ENCODE measurements at places on chromosomes 3 and 15.
A peak's percentile ranks its signal among the peaks of the same experiment; 100 is the strongest.

DNA sequence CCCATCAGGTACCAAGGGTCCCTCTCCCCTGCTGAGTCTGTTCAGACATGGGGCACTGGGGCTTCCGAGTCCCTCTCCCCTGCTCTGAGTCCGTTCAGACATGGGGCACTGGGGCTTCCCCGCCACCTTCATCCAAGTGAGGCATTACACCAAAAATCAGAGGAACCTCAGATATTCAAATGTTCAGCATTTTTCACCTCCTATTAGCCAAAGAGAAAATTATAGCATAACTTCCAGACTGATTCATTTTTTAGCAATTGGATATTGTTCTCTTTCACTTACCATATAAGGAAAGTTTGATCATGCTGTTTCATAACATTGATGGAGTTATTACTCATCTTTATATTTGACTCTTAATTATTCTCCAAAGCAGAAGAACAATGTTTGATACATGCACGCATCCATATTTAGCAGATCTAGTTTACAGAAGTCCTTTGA is 213.9 kb downstream of the MTHFS start:
- no peak for DNase-seq

- no peak for DNase-seq
These were observed 544.4 kb downstream of the ZPLD1 start for GRCh38 chr3:102979191-102979590.

- no peak for DNase-seq
These were observed 85.4 kb downstream of the IGSF11 start for GRCh38 chr3:118949113-118949760.

- no peak for DNase-seq
These were observed 235.7 kb upstream of the THBS1 start for GRCh38 chr15:39345176-39345575.

- no peak for DNase-seq
These were observed 229.7 kb downstream of the SLCO3A1 start for GRCh38 chr15:92083190-92083589.

DNA sequence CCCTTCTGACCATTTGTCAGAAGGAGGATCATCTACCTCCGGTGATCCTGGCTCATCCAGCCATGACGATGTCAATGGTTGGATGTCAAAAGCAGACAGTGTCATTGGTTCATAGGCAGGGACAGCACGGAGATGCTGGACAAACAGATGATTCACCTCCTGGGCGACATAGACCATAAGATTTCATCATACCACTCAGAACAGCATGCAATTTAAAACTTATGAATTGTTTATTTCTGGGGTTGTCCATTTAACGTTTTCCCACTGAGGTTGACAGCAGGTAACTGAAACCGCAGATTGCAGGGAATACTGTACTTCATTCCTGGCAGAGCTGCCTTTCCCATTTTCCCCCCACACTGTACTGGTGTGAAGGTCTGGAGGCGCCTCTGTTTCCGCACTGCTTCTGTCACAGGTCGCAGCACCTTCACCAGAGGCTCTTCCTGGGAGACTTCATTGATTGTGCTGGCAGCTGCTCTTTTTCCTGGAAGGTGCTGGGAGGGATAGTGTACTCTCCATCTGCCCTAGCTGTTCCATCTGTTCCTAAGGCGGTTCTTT is 32.5 kb upstream of the TMOD3 start:
- peak; percentile 19 for DNase-seq

- DNase-seq: no peak
These were observed 99.6 kb upstream of the RBMS3 start for GRCh38 chr3:29181149-29181780.

GRCh38 chr3:6022621-6023020 is 835.1 kb downstream of the EDEM1 start:
- no peak for DNase-seq

- DNase-seq: no peak
These were observed 71.6 kb upstream of the RPL35A start for GRCh38 chr3:197878427-197878826.

GRCh38 chr15:37097144-37097919 is 3.0 kb downstream of the MEIS2 start:
- no peak for DNase-seq

GRCh38 chr3:138359919-138360868 is 11.8 kb downstream of the MRAS start:
- DNase-seq: no peak

DNA sequence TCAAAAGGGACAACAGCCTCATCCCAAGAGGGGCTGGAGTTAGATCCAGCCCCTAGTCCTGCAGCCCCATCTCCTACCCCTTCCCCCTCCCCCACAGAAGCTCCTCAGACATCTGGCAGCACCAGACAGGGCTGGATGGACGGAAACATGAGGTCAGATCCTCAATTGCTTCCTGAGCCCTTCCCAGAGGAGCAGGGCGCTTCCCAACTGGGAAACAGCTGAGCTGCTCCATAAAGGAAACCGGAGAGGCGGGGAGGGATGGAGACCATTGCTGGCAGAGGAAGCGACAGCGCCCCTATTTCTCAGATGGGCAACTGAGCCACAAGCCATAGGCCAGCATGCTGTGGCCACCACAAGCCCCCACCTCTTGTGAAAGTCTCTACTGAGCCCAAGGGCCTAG is 18.3 kb upstream of the CYP11A1 start:
- DNase-seq: no peak

GRCh38 chr15:86054338-86054737 is 25.3 kb upstream of the AGBL1 start:
- no peak for DNase-seq

GRCh38 chr3:50381383-50381782 is 22.1 kb upstream of the TMEM115 start:
- no peak for DNase-seq

- no peak for DNase-seq
These were observed 120.8 kb downstream of the FEZF2 start for GRCh38 chr3:62252438-62253157.

GRCh38 chr3:25872200-25872877 is 82.4 kb downstream of the OXSM start:
- no peak for DNase-seq

DNA sequence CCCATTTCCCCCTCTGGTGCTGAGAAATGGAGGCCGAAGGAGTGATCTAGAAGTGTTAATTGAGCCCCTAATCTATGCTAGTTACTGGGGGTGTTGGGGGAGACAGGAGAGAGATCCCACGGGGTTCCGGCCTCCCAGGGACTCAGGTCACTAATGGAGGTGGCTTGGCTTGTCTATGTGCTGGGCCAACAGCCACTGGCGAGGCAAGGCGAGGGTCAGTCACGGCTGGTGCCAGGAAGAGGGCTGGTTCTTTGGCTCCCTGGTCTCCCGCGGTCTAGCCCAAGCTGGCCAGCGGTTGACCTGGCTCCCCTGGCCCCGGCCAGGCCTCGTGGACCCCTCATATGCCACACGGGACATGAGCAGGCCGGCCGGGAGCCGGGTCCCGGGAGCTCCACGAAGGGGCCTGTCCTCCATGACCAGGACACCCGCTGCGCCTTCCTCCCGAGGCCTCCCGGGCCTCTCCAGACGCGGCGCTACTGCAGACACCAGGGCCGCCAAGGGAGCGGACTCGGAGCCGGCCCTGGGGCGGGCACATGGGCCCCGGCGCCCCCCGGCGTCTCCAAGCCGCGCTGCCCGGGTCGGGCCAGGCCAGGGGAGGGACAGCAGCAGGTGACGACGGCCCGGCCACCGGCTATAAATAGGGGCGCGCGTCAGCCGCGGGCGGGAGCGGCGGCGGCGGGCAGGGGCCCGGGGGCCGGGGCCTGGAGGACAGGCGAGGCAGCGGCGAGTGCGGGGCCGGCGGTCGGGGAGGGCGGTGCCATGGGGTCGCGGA is at the start of gene ALPK3:
Gene ALPK3, plus strand, starts transcription at position 663 of the 772 bp plus-strand sequence. Its CDS starts 97 bp downstream, at position 760.
- DNase-seq: no peak

- DNase-seq: no peak
These were observed 694 bp downstream of the ABTB1 start for GRCh38 chr3:127673191-127674100.

- DNase-seq: no peak
These were observed 311.3 kb downstream of the UACA start for GRCh38 chr15:70451821-70452653.

DNA sequence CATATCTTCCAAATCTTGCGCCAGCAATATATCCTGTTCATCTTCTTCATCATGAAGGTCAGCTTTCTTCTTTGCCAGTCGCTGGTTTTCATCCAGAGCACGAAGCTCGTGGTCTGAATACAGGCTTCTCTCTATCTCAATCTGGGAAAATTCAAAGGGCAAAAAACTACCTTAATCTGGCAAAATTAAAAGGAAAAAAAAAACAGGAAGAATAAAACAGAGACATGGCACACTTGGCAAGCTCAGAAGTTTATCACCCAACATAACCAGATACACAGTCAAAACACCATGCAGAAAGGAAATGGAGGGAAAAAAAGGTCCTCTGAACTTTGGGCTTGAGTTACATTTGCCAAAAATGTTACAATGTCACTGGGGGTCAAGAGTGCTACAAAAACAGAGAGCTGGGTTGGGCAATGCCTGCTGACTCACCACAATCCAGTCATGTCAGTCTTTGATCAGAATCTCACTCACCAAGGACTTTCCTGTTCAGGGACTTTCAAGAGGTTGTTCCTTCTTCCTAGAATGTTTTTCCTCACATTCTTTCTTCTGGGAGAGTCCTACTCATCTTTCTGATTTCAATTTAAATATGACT is 1.5 kb downstream of the MRPL46 start:
- DNase-seq: no peak

DNA sequence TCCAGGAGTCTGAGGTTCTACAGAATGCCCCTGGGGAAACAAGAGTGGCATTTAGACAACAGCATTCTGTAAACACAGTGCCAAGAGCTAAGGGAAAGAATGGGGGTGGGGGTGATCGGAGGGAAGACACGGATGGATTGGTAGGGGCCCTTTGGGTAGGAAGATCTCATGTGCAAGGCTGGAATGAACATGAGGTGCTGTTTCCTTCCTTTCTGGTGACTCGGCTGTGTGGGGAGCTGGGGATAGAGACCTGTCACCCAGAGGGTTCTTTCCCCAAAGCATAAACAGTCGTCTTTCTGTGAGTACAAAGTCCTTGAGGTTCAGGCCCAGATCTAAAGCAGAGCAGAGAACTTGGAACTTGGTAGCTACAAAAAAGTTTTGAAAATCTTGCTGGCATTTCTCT is 11.7 kb downstream of the TPM1 start:
- no peak for DNase-seq

- no peak for DNase-seq
These were observed 810.5 kb upstream of the NECTIN3 start for GRCh38 chr3:110261141-110261540.

- peak; percentile 35 for DNase-seq
These were observed 593 bp downstream of the CIAO2A start for GRCh38 chr15:64092864-64093626.

DNA sequence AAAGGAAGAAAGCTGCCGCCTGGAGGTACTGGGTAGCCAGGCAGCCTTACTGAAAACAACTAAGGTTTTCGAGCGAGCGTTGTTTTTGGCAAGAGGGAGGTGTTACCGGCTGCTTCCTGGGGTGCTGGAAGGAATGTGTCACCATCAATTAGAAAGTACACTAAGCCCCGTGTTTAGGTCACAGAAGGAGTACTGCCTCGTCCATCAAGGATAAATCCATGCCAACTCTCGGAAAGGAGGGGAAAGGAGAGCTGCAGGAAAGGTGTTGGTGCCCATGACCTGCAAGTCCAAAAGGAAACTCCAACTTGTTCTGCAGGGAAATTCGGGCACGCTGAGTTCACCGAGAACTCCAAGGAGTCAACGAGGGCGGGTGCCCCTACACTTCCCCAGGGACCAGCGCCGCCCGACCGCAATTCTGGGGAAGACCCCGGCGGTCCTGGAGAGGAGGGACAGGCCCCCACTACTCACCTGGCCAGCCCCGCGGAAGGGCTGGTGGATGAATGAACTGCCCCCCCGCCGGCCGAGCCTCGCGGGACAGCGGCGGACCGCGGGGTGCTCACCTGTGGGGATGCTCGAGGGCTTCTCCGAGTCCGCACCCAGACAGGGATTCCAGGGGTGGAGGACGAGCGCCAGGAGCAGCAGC is 542 bp downstream of the PLOD2 start:
- peak; percentile 66 for DNase-seq

- no peak for DNase-seq
These were observed 116.1 kb downstream of the ATP1B3 start for GRCh38 chr3:141992512-141992911.

DNA sequence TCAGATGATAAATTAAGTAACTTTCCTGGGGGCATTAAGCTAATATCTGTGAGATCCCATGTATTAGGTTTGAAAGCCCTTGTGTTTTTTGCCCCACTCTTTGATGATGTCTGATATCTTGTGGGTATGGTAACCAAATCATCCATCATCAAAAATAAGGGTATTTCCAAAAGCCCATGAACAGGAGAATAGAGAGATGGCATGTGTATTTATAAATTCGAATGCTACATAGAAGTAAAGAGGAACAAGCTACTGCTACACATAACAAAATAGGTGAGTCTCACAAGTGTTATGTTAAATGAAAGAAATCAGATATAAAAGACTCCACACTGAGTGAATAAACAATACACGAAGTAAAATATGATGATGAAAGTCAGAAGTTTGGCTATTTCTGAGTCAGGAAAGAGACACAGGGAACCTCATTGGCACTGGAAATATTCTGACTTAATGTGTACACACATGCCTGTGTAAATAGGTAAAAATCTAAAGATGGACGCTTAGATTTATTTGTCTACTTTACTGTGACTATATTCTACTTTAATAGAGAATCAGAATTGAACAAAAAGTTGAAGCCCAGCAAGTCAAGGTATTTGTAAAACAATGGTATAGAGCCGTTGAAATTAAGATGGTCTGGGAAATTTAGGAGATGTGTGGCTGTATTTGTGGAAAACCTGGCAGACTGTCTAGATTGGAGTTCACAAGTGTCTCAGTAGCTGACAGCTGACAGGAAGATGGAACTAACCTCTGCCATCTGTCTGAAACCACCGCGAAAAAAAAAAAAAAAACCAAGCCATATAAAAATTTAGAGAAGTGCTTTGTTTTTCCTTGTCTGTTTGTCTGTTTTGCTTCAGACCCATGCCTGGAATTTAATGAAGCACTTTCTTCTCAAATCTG is 111.0 kb upstream of the TGFBR2 start:
- no peak for DNase-seq

- DNase-seq: peak; percentile 80
These were observed 31.4 kb upstream of the TPM1 start for GRCh38 chr15:63010920-63011693.

DNA sequence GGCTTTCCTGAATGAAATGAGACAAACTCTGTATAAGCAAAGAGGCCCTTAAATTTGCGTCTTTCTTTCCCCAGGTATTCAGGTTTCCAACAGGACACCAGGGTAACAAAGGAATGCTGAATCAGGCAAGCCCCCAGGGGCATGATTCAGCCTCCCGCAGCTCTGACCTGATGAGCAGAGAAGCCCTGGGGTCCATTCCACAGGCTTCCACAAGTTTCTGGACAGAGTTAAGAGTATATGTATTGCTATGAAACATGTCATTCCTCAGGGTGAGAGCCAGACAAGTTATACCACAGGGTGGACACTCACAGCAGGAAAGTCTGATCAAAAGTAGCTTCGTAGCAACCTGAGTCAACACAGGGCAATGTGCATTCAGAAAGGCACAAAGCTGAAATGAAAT is 68.1 kb upstream of the CTNNB1 start:
- DNase-seq: no peak

DNA sequence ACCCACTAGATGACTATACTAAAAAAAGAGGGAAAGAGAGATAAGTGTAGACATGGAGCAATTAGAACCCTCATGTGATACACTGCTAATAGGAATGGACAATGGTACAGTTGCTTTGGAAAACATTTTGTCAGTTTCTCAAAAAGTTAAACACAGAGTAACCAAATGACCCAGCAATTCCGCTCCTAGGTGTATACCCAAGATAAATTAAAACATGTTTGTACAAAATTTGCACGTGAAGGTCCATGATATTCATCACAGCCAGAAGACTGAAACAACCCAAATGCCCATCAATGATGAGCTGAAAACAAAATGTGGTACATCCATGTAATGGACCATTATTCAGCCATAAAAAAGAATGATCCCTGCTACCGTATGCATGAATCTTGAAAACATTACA is 11.8 kb downstream of the MESP2 start:
- DNase-seq: no peak
